ENCODE measurements at places on chromosomes 4 and X.

DNA sequence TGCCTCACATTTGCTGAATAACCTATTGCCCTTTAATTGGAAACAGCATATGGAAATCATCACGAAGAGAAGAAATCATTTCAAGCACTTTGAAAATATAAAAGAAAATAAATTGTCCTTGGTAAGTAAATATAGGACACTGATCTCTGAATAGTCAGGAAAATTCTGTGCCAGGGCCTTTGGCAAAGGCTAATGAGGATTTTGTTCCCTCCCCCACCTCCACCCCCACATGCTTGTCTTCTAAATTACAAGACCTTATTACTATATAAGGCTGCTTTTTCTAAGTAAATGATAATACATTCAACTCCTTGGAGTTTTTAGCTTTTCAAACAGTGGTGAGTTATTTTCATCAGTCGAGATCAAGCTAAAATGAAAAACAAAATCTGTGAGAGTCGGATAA lies 15.8 kb downstream of the SYNPO2 start:
- DNase-seq, result no peak

GRCh38 chr4:152735396-152735859 lies 44.1 kb downstream of the TIGD4 start:
- peak; percentile 41 for DNase-seq

- no peak for DNase-seq
Measured at GRCh38 chrX:29269390-29269789, 682.1 kb downstream of the IL1RAPL1 start.

DNA sequence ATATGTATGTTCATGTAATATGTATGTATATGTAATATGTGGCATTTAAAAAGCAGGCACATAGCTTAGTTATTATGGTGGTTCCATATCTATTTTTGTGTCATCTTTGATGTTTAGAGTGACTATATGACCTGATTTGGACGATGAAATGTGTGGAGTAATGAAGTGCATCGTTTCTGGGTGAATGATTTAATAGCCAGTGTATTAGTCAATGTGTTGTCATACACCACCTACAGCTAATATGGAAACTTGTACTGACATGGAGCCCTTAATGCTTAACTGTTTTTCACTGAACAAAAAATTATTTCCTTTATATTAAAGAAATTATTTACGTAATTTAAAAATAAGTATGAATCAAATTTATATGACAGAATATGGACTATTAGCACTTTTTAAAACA lies 292.3 kb upstream of the FSTL5 start:
- no peak for DNase-seq

GRCh38 chr4:123284168-123284567 lies 112.4 kb upstream of the SPRY1 start:
- peak; percentile 58 for DNase-seq

GRCh38 chrX:136666088-136666487 lies 18.1 kb downstream of the CD40LG start:
- DNase-seq, result no peak

DNA sequence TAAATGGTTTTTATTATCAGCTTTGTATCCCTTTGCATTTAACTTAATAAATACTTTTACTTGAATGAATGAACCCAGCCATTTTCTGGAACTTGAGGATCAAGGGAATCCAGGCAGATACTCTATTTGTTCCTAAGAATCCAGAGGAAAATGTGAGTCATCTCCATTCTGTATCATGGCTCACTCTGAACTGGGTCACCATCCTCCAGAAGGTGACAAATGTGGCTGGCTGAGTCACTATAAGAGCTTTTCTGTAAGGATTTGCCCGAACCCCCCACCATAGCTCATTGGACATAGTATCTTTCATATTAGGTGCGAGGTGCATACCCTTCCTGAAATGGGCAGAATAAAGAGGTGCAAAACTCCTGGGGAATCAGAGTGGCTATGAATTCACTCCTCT lies 25.8 kb downstream of the RTL9 start:
- DNase-seq, result peak; percentile 4

DNA sequence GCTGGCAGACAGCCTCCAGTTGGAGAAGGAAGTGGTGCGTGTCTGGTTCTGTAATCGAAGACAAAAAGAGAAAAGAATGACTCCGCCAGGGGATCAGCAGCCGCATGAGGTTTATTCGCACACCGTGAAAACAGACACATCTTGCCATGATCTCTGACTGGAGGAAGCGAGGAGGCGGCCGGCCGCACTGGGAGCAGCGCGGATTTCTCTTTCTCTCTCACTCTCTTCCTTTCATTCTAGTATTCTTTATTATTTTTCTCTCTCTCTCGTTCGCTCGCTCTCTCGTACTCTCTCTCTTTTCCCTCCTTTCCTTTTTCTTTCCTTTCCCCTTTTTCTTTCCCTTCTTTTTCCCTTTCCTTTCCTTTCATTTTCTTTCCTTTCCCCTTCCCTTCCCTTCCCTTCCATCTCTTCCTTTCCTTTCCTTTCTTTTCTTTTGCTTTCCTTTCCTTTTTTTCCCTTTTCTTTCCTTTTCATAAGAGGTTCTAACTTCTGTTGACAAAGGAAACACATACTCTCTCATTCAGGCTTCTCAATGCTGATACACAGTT lies 1.2 kb downstream of the POU3F4 start:
- DNase-seq, result no peak

- peak; percentile 45 for DNase-seq
Measured at GRCh38 chrX:72003811-72004750, 93.4 kb downstream of the NHSL2 start.

GRCh38 chrX:57137501-57137900 lies 304 bp upstream of the SPIN2A start:
- no peak for DNase-seq

- DNase-seq, result peak; percentile 89
Measured at GRCh38 chr4:74624351-74625151, 169.8 kb downstream of the BTC start.

GRCh38 chr4:10762561-10762960 lies 78.0 kb upstream of the CLNK start:
- DNase-seq, result no peak

DNA sequence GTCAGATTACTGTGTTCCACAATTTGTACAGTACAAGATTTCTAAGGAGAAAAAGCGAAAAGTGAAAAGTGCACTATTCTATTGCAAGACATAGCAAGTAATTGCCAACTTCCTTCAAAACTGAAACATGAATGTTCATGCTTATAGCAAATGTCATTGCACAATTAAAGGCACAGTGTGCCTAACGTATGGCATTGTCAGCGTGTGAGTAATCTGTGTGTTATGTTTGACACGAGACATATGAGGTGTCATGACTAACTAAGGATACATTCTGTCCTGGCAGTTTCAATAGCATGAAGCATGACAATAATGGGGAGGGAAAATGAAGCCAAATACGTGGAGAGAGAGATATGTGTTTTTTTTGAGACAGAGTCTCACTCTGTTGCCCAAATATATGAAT lies 33.6 kb upstream of the TBC1D9 start:
- DNase-seq, result no peak

DNA sequence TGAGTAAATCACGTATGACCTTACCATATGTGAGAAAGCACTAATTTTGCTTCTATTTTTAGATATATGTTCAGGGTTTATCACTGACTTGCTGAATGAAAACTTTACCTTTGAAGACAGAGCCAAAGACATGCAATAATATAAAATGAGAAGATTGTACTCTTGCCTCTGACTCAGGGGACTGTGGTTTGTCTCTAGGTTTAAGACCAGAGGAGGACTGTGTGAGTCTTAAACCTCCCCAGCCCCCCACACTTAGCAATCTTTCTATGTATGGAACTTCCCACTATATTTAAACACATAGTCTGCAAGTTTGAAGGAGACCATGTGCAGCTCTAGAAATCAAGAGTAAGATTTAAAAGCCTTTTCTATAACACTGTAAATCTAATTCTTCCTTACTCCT lies 368.7 kb upstream of the FAM241A start:
- no peak for DNase-seq

GRCh38 chrX:36314303-36314702 lies 394.8 kb downstream of the CFAP47 start:
- DNase-seq, result no peak

- peak; percentile 10 for DNase-seq
Measured at GRCh38 chr4:70269674-70270073, 27.3 kb downstream of the CSN3 start.

GRCh38 chr4:105344141-105344540 lies 129.7 kb downstream of the PPA2 start:
- DNase-seq, result peak; percentile 9

- no peak for DNase-seq
Measured at GRCh38 chrX:153779891-153780677, 757 bp upstream of the SRPK3 start.

- DNase-seq, result no peak
Measured at GRCh38 chr4:128668566-128668965, 140.9 kb upstream of the JADE1 start.

GRCh38 chrX:132748909-132749308 lies 209.5 kb downstream of the HS6ST2 start:
- no peak for DNase-seq

DNA sequence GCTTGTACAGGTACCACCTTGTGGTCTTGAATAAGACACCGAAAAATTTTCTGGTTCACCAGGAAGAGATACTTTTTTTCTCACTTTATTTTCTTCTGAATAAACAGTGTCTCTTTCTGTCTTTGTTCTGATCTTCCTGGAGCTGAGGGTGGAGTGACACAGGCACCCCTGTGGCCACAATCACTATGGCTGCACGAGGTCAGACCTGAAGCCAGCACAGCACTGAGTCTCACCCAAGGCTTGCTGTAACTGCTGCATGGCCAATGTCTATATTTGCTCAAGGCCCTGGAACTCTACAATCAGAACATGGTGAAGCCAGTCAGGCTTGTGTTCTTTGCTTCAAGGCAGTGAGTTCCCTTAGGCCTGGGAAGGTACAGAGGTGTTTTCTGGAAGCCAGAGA lies 87.2 kb downstream of the GPR174 start:
- no peak for DNase-seq

DNA sequence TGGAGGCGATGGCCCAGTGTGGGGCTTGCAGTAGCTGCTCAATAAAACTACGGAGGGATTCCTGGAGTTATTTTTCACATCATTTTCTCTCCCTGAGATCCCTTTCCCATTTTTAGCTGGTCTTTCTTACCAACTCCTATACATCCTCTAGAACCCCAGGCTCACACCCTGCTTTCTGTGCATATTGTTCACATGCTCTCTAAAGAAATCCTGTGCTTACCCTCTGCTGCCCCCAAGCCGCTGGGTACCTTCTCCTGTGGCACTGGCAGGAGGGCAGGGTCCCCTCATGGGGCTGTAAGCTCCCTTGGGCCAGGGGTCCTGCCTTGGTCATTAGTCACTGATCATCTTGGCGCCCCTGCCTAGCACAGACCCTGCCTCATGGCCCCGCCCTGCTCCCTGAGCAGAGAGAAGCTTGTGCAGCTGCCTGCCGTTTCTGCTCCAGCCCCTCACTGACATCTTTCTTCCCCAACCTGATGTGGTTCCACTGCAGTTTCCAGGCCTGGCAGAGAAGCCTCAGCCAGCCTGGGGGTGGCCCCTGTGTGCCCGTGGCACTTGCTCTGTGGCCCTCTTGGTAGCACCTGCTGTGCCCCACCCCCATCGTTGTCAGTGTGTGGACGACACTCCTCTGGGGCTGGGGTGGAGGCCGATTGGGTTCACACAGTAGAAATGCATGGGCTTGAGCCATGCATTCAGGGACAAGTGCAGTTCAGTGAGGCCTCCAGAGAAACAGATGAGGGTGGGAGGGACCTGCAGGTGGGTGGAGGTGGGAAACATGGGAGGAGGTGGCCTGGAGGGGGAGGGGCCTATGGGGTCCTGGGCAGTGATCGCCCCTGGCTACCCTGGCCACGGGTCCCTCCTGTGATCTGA lies 69.5 kb downstream of the WFS1 start:
- DNase-seq, result no peak

- no peak for DNase-seq
Measured at GRCh38 chrX:119706616-119707015, 13.6 kb upstream of the SEPTIN6 start.

DNA sequence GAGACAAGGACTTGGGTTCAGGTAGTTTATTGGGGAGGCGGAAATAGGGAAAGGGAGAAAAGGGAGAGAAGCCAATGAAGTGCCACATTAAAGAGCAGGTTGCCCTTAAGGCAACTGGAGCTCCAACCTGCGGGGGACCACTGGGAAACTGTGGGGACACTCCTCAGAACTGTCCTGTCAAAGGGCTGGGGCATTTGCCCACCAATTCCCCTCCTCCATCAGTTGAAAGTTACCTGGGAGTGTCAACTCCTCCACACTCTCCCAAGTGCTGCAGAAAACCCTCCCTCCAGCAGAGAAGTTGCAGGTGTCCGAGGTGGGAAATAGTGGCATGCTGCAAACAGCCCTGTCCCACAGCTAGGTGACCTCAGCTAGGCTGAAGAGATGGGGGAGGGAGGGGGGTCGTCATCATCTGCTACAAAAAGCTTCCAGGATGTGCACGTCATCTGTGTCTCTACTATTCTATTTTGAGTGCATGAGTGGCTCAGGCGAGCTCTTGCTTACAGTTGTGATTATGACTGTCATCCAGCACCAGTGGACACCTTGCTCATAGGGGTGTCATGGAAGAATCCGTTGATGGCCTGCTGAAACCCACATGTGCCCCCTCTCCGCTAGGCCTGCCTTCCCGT lies 41.5 kb upstream of the XPNPEP2 start:
- no peak for DNase-seq

DNA sequence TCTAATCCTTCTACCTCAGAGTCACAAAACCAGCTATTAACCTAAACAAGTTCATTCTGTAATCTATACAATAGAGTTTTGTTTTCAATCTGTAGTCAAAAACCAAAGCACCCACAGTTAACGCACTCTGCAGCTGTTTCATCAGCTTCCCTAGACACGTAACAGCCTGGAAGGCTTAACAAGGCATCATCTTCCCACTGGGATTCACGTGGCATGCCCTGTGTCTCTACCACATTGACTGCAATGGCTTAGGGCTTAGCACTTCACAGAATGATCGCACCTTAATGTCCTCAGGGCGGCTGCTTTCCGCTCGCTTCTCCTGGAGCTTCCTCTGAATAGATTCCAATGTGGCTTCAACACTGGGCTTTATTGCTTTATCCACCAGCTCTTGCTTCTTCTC lies 49.7 kb upstream of the NAP1L5 start:
- DNase-seq, result no peak

DNA sequence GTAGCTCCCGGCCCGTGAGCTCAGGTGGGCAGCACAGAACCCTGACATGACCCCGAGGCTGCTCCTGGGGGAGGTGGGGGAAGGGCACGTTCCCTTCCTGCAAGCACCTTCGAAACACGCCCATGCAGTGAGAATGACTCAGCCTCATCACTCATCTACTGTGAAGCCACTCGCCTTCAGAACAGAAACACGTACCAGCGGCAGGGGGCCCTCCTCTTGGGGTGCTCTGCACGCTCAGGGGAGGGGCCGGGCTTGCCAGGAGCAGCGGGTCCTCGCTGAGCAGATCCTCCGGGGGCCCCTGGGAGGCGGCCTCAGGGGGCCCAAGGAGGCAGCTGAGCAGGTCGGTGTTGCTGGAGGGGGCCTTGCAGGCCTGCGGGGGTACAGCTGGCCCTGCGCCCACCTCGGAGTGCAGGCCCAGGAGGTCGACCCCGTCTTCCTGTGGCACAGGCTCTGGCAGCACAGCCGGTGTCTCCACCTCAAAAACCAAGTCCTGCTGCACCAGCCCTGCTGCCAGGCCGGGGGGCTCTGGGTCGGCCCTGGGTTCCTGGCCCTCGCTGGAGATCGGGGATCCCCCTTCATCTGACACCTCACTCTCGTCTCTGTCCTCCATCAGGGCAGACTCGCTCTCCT lies 40.9 kb upstream of the CPLX1 start:
- no peak for DNase-seq
